ENCODE measurements at places on chromosomes 2 and 18. TPM values are rescaled to one million over a fixed set of nuclear protein-coding genes. Genes with fewer than 3 reads are reported as not detected.

- DNase-seq: no peak
Observed at GRCh38 chr2:25606892-25607291, 66.5 kb downstream of the DTNB start.

GRCh38 chr2:73920577-73921545 is 5.8 kb upstream of the DGUOK start:
- DNase-seq: no peak

DNA sequence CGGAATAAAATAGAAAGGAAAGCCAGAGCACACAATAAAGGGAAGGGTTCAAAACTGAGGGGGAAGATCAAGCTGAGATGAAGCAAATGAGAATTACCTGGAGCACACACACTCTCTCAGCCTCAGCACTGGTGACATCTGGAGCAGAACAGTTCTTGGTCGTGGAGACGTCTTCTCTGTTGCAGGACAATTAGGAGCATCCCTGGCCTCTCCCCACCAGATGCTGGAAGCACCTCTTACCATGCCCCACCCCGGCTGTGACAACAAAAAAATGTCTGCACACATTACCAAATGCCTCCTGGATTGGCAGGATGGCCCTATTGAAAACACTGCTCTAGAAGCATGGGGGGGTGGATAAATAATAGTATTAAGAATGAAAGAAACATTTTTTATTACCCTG is 43.6 kb upstream of the MAP3K20 start:
- no peak for DNase-seq

- no peak for DNase-seq
Observed at GRCh38 chr2:66173645-66174044, 261.3 kb upstream of the MEIS1 start.

Gene NAT8
- not detected for total RNA-seq

Gene ERICH2
- total RNA-seq: not detected

Gene GNAL
- total RNA-seq: not detected

Measured in GM12878 (cell line).